ENCODE measurements at places on chromosomes 3 and 15.
A peak's percentile ranks its signal among the peaks of the same experiment; 100 is the strongest.

GRCh38 chr3:9653565-9654248 lies 4.4 kb downstream of the MTMR14 start:
- DNase-seq: no peak

DNA sequence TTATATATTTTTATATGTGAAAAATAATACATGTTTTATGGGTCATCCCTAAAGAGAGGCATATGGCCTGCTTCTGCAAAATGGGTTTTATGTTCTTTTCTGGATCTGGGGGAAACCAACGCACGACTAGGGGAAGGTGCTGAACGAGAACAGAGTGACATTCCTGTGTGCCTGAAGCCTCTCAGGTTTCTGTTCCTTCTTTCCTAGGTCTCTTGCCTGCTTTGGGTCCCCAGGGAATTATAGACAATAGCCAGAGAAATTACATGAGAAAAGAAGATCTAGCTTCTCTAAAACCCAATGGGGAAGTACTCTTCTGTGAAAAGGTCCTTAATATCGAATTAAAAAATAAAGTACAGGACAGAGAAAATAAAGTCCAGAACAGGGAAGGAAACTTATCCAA lies 66.5 kb downstream of the IGSF11 start:
- no peak for DNase-seq

DNA sequence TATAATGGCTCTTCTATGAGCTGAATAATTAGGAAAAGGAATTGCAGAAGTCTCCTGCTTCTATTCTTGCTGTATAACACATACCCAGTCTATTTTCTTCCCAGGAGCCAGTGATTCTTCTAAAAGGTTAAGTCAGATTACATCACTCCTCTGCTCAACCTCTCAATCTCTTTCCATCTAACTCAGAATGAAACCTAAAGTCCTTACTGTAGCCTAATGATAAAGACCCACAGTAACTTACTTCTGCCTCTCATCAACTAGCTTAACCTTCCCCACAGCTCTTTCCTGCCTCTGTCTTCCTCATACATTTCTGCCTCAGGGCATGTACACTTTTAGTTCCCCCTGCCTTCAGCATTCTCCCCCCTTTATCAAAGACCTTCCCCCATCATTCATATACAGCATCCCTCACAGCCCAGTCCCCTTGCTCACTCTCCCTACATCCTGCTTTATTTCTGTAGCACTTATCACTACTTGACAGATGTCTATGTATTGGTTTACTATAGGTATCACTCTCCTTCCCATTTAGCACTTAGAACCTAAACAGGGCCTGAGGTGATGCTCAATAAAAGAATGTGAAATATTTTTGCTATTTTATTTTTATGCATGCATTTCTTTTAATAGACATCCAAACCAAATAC lies 28.5 kb upstream of the CMTM6 start:
- DNase-seq: no peak

DNA sequence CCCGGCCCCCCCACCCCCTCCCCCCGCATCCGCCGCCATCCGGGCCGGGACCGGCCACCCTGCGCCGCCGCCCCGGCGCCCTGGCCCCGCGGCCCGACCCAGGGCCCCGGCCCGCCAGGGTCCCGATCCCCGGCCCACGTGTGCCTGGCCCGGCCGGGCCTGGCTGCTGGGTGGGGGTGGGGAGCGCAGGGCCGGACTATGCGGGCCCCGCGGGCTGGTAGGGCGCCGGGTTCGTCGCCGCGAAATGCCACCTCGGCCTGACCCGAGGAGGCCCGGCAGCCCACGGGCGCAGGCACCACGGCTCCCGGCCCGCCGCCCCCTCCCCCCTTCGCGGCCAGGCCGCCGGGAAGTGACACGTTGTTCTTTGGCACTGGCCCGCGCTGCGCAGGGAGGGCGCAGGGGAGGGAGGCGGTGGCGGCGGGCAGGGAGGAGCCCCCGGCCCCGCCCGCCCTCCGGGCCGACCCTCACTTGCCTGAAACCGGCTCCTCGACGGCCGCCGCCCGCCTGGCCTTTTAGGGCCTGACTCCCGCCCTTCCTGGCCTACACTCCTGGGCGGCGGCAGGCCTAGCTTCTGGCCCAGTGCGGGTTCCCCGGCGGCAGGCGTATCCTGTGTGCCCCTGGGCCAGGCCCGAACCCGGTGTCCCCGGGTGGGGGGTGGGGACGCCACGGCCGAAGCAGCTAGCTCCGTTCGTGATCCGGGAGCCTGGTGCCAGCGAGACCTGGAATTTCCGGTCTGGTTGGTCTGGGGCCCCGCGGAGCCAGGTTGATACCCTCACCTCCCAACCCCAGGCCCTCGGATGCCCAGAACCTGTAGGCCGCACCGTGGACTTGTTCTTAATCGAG lies 515 bp downstream of the EIF4G1 start:
- peak; percentile 73 for DNase-seq

DNA sequence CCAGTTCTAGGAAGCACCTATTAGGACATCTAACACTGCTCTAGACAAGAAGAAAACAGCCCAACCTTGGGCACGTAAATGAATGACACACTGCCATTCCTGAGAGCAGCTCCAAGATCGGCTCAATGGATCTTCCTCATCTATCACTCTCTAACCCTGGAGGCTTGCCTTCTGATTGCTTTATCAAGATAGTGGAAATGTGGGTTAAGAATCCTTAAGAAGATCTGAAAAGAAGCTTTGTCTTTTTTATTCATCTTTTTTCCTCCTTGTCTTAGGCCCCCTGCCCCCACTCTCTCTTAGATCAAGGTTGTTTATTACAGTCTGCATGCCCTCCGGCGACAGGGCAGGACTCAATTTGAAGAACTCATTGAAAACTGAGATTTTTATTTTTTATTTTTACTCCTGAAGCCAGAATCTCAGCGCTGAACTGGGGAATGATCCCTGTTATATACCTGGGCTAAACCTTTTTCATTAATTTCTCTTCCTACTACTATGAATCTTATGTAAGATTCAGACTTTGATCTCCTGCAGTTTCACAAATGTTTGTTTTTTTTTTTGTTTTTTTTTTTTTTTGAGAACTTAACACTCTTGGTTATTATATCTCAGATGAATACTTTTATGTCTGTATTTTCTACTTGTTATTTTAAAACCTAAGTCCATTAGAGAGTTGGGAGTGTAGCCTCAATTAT lies 219.5 kb downstream of the SV2B start:
- DNase-seq: no peak

DNA sequence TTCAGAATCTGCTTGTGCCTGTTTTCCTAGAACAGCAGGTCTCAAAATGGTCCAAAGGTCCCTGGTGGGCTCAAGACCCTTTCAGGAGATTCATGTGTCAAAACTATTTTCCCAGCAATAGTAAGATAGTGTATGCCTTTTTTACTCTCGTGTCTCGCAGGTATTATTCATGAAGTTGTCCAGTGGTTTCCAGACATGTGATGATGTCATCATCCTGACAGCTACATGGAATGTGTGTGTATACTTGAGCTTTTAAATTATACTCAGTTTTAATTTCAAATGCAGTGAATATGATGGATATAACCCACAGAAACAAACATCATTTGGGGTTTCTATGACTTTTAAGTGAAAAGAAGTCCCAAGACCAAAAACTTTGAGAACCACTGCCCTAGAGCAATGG lies 288.6 kb downstream of the NTRK3 start:
- DNase-seq: no peak

GRCh38 chr3:154214306-154214705 lies 93.1 kb downstream of the ARHGEF26 start:
- no peak for DNase-seq
